Activated CD8-positive, alpha-beta T cell treated with anti-CD3 and anti-CD28 coated beads for 36 hours (primary cell): ENCODE measurements at places on chromosomes 2 and 18. TPM values are rescaled to one million over a fixed set of nuclear protein-coding genes. Genes with fewer than 3 reads are reported as not detected.

GRCh38 chr18:3878401-3878800 is 428.4 kb downstream of the TGIF1 start:
- no peak for DNase-seq

- peak; percentile 100 for DNase-seq
These were observed 163.8 kb downstream of the FAM210A start for GRCh38 chr18:13562494-13563029.

DNA sequence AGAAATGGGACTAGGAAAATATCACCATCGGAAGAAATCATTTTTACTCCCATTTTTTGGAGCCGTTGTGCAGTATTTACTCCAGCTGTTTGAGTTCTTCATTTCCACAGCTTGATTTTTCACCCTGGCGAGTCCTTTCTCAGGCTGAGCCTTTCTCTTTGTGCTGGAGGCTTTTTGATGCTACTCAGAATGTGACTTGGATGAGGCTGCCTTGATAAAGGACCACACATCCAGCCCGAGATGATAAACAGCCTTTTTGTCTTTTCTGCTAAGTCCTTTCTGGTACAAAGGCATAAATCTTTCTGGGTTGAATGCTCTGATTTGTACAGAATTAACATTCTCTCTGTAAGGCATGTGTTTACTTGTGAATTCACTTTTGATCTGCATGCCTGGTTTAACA is 17.6 kb upstream of the CTDP1 start:
- DNase-seq = no peak

- peak; percentile 36 for DNase-seq
These were observed 2.4 kb downstream of the CYP27C1 start for GRCh38 chr2:127217470-127218325.

GRCh38 chr2:177832611-177833433 is 239.8 kb downstream of the PDE11A start:
- DNase-seq = no peak

- no peak for DNase-seq
These were observed 160.7 kb upstream of the SALL3 start for GRCh38 chr18:78818961-78819360.

GRCh38 chr2:239109041-239109927 is 261.4 kb downstream of the TWIST2 start:
- DNase-seq = no peak

GRCh38 chr2:94994063-94994913 is 31.2 kb upstream of the MAL start:
- no peak for DNase-seq

DNA sequence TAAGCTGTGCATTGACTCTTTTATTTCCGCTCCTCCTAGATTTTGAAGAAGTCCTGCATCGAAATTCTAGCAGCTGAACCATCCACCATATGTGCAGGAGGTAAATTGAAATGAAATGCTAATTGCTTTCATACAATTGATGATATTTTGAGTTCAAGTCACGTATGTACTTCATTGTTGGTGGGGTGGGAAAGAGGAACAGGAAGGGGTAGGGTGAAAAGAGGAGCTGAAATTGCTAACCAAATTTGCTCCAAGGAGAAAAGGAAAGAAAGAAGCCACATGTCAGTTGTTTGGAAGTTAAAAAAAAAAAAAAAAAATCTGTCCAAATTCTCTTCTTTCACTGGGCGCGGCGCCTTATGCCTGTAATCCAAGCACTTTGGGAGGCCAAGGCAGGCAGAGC is 77.8 kb downstream of the ANTXR1 start:
- no peak for DNase-seq

DNA sequence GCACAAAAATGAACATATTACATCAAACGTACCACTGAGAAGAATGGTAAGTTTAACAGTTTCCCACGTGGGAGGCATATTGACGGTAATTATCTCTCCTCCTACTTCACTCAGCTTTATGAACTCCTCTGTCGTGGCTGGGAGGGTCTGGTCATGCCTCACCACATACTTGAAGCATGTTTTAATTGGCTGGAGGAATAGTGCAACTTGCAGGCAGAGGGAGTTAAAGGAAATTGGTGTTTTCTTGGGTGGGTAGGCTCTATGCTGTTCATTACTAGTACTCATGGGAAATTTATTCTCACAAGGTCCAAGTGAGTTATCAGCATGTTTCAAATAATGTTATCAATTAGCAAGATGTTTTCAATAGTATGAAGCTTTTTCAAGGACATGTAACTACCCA is 767.0 kb downstream of the PLCL1 start:
- no peak for DNase-seq

GRCh38 chr18:2979129-2979528 is 33.8 kb downstream of the LPIN2 start:
- no peak for DNase-seq

DNA sequence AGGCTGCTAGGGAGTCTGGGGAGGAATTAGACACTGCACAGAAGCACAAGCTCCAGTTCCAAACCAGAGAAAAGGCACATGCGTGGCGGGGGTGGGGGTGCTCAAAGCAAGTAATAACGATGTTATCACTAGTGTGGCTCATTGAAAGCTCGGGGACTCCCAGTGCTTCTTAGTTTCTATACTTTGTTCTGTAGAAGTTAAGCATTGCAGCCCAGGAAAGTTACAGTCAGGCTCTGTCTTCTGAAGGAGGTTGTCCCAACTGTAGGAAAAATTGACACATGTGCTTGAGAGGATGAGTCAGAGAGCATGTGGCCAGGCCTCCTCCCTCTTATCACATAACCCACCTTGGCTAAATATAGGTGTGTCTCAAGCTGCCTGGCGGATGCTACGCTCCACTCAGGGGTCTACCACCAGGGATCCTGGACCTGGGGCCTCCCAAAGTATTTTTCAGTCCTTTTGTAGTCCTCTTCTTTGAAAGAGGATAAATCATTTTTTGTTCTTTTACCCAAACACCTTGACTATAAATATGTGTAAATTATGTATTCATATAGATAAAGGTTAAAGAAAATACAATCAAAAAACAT is 3.8 kb downstream of the GALNT5 start:
- peak; percentile 85 for DNase-seq

GRCh38 chr2:54500404-54501205 is 44.5 kb downstream of the SPTBN1 start:
- DNase-seq = no peak

DNA sequence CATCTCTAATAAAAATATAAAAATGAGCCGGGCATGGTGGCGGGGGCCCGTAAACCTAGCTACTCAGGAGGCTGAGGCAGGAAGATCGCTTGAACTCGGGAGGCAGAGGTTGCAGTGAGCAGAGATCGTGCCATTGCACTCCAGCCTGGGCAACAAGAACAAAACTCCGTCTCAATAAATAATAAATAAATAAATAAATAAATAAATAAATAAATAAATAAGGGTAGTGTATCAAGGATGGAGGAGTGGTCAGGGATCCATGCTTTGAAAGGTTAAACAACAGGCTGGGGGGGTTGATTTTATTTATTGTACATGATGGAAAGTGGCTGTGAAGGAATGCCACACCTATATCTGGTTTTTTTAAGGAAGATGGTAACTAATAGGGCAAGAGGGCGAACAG is 63.2 kb downstream of the AP1S3 start:
- DNase-seq = no peak

GRCh38 chr2:127411653-127412369 is 6.4 kb upstream of the PROC start:
- no peak for DNase-seq

GRCh38 chr2:219045937-219046550 is 4.7 kb upstream of the CFAP65 start:
- peak; percentile 46 for DNase-seq

DNA sequence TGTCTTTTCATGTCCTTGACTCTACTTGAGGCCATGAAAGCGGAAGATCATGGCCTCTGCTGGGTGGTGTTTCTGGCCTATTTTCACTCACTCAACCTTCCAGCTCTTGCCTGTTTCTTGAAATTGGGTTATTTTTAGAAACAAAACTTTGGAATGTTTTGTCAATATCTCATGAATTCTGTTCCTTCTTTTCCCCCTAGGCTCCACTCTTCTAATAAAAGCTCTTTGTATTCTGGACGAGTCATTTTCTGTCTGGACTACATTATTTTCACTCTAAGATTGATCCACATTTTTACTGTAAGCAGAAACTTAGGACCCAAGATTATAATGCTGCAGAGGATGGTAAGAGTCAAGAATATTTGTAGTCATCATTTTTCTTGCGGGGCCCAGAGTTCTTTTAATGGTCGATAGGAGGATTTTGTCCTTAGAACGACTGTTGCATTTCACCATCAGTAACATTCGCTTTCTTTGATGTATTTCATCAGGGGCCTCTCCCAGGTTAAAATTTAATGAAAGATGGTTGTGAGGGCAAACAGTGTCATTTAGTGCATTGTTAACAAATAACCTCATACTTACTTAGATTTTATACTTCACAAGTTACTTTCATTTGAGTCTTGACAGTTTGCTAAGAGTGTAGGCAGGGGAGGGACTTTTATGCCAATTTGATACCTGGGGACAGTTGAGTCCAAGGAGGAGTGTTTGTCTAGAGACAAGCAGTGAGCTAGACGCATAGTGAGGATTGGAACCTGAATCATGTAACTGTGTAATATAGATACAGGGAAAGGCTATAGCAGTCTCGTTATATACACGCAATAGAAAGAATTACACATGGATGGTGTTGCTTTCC is 64.6 kb downstream of the TRPM8 start:
- DNase-seq = no peak

GRCh38 chr2:123438251-123438650 is 586.8 kb upstream of the CNTNAP5 start:
- no peak for DNase-seq

- no peak for DNase-seq
These were observed 91.1 kb downstream of the TTC32 start for GRCh38 chr2:19810637-19811036.

DNA sequence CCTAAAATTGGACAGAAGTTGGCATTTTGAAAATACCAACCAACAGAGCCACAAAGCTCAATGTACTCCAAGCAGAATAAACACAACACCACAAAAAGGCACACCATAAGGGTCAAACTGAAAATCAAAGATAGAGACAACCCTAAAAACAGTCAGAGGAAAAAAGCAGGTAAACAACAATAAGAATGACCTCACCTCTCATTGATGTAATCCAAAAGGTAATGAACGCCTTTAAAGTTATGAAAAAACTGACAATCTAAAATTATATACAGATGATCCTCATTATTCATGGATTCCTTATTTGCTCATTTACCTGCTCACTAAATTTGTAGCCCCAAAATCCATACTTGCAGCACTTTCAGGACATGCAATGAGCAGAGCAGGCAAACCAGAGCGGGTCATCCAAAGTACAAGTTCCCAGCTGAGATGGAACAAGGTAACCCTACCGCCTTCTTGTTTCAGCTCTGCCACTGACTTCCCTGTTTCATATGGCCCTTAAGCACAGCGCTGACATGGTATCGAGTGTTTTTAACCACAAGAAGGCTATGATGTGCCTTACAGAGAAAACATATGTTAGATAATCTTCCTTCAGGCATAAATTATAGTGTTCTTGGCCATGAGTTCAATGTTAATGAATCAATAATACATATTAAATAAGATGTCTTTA is 17.0 kb downstream of the RTN4 start:
- DNase-seq = peak; percentile 45

- DNase-seq = no peak
These were observed 11.5 kb downstream of the TEX44 start for GRCh38 chr2:231604101-231604684.

- no peak for DNase-seq
These were observed 801 bp downstream of the OSR1 start for GRCh38 chr2:19357402-19358241.

DNA sequence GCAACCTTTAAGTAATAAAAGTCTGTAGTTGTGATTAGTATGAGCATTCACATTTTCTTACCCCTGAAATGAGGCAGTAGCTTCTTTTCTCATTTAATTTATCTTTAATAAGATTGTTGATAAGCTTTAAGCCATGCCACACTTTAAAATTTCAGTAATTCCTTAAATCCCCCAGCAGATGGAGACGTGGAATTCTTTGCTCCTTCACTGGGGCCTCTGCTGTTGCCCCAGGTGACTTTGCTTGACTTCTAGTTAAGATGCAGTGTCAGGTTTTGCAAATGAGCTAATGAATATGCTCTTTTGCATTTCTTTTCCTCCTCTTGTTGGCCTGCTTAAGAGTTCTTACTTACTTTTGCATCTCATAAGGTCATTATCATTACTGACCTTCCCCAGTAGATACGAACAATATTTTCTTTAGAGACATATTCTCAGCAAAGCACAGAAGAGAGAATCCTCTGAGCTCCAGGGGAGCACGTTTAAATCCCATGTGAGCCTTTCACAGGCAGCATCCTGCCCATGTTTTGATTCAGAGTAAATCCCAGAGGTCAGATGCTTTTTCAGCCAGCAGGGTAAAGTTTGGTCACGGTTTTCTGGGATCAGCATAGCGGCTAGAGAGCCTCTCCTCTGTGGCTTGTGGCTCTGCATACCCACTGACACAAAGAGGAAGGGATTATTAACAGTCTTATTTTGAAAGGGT is 222.9 kb downstream of the PTPRM start:
- no peak for DNase-seq

DNA sequence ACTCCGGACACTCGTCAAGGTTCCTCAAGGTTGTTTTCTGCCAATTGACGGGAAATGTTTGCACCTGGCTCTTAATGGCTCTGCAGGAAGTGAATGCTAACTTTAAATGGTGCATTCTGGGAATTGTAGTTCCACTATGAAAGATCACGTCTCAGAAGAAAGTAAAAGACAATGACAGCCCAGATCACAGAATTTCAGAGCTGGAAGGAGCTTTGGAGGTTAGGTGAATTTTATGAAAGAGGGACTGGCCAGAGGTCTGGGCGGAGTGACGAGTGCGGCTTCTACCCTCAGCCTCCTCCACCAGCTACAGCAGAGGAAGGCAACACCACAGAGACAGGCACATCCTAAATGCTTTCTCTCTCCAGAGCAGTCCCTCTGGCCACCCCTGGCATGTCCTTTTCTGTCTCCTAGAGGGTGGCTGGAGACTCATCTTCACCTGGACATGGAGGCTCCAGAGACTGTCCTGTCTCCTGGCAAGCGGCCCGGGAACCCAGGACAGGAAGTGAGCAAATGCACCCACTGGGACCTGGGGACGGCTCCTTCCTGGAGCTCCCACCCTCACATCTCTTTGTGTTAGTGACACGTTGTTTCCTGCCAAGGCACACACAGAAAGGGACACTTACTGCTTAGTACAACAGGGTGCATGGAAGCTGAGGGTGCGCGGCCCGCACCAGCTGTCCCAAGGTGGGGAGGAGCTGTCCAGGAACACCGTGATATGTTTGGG is 19.4 kb downstream of the THAP4 start:
- peak; percentile 61 for DNase-seq

GRCh38 chr2:241211276-241211675 is 22.8 kb downstream of the ANO7 start:
- no peak for DNase-seq

GRCh38 chr2:207698301-207698700 is 13.1 kb upstream of the CCNYL1 start:
- no peak for DNase-seq

Gene FMNL2
- total RNA-seq = 1.1 TPM

Gene RBMS1
- total RNA-seq = 38.6 TPM

Gene DSEL
- 0.13 TPM for total RNA-seq

Gene ANKRD29
- total RNA-seq = not detected

Gene PRADC1
- 16.2 TPM for total RNA-seq

Gene ARID5A
- total RNA-seq = 64.3 TPM

Gene CXCR4
- 97.0 TPM for total RNA-seq

Gene BMP10
- not detected for total RNA-seq

Gene FHOD3
- not detected for total RNA-seq

Gene PROM2
- 0.47 TPM for total RNA-seq

Gene RMC1
- total RNA-seq = 28.5 TPM
